ENCODE measurements at places on chromosomes 6 and 20.
A peak's percentile ranks its signal among the peaks of the same experiment; 100 is the strongest.

DNA sequence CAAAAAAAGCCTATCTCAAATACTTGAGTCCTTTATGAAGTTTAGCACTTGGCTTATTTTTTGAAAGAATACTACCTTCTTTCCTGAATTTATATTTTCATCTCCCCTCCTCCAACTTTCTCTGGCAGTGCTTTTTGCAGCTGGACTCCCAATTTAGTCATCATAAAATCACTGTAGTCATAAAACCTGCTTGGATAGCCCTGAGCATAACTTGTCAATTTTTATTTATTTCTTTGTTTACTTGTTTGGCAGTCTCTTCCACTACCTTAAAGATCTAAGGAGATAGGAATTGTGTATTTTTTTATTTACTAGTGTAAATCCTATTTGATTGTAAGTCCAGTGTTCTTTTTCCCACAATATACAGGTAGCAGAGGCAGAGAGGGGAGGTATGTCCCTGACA, 11.2 kb upstream of the EDN1 start:
- no peak for DNase-seq

- no peak for DNase-seq
Measured at GRCh38 chr20:45935416-45936046, 1.0 kb downstream of the PCIF1 start.

DNA sequence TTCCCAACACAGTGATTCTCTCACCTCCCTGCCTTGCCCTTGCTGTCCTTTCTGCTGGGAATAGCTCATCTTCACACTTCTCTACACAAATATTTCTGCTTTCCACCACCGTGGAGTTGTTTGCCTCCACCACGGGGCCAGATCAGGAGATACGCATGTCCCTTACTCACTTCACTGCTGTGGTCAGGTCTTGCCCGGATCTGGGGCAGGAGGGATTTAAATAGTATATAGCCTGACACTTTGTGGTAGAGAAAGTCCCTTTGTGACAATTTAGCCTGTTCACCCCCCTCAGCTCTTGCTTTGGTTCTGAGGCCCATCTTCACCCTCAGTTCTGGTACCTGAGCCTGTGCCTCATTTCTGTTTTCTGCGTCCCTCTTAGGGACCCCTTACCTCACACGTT, 92.6 kb upstream of the PREP start:
- no peak for DNase-seq

- DNase-seq, result no peak
Measured at GRCh38 chr20:6714279-6714711, 53.2 kb upstream of the BMP2 start.

GRCh38 chr6:107540465-107540857, 50.5 kb downstream of the SOBP start:
- DNase-seq, result no peak

GRCh38 chr6:81003156-81003555, 749.3 kb downstream of the TENT5A start:
- DNase-seq, result no peak

- no peak for DNase-seq
Measured at GRCh38 chr6:133393891-133394290, 152.7 kb downstream of the EYA4 start.

GRCh38 chr20:59783641-59784010, 149.8 kb downstream of the SYCP2 start:
- peak; percentile 34 for DNase-seq

DNA sequence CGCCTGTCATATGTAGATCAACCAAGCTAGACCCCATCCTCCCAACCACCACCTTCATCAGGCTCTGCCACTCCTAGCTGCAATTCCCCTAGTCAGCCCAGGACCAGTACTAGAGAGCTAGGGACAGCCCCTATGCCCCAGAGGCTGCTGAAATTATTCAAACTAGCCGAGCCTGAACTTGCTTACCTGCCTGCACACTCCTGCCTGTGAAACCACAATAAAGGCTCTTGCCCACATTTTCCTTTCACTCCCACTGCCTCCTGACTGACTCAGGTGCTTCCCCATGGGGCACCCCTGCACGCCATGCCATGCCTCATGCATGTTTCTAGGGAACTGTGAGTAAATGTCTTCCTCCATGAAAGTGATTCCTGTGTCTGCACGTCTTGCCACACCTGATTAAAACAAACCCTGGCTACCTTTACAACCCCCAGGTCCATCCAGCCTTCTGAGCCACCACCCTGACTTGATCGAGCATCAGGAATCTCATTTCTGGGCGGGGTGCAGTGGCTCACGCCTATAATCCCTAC, 66.5 kb upstream of the IER3 start:
- peak; percentile 65 for DNase-seq

- DNase-seq, result no peak
Measured at GRCh38 chr6:84877515-84878210, 113.3 kb upstream of the TBX18 start.

DNA sequence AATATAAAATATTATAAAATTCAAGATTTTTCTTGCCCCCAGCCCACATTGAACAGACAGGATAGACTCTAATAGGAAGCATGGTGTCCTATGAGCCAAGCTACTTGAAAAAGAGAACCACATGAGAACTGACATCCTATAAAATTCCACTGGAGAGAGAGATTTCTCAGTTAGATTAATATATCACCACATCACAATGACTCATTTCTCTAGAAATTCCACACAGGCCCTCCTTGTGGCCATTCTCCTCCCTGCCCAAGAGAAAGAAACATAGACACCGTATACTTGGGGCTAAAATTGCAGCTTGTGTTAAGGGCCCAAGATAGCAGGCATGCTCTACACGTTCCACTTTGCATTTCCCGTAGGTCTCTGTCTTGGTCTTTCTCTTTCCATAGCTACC, 481.4 kb downstream of the PTPRT start:
- no peak for DNase-seq
